ENCODE measurements at places on chromosomes 7 and 10.

GRCh38 chr10:21314906-21315644, 210.4 kb downstream of the SKIDA1 start:
- DNase-seq, result no peak

DNA sequence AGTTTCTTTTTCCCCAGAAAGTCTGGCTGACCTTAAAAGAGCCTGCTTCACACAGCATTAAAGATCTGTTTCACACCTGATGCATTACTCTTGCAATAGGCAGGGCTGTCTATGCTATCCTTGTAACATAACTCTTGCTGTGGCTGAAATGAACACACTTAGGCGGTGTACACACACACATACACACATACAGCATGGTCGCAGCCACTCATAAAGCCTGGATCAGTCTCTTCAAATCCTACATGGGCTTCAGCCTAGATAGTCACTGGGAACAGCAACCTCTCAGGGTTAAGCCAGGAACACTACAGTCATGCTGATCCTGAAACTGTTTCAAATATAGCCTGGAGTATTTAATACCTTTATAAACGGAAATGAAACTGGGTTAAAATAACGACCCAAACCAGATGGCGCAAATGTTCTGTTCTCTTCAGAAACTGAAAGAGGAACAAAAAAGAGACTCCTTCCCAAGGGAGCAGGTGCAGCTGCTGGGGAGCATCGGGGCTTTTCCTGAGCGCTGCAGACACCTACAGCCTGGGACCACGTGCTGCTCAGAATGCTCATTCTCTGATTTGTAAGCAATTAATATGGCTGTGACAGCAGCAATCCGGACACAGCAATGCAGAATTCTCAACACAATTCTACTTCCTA, 61.0 kb upstream of the SFMBT2 start:
- DNase-seq, result no peak

- no peak for DNase-seq
These were observed 10.7 kb downstream of the APBB1IP start for GRCh38 chr10:26448706-26449435.

DNA sequence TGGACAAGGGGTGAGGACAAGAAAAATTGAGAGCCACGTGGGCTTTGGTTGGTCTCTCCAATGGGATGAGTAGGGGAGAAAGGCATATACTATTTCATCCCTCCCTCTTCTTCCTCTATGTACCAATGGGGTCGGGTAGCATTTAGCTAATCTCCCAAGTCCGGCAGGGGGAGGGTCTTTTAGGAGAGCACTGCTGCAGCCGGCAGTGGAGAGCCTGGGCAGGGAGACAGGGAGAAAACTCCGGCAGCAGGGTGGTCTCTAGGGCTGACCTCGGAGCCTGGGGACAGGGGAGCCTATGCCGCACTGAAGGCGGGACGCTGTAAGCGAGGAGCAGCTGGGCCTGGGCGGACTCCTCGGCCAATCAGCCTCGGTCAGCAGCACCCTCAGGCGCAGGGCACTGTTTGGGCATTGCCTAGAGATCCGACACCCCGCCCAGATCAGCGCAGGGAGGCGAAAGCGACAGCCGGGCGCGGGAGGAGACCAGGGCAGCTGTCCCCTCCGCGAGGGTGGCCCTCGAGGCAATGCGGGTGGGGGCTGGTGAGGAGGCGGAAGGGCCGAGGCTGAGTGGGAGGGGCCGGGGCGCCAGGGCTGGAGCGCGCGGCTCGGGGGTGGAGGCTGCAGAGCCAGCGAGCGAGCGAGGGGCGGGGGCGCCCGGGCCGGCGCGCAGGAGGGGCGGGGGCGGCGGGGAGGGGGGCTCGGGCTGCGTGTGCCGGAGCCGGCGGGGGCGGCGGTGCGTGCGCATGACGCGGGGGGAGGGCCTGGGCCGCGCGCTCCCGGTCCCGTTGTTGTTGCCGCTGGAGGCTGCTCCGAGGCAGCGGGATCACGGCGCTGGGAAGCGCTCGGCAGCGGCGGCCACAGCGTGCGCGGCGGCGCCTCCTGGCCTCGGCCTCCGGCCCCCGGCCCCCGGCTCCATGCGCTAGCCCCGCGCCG, at the start of gene AGAP3:
Gene AGAP3 (plus strand): TSS at position 785 of the 930 bp plus-strand sequence. CDS start 267 bp downstream, outside the sequence.
- DNase-seq, result peak; percentile 49

DNA sequence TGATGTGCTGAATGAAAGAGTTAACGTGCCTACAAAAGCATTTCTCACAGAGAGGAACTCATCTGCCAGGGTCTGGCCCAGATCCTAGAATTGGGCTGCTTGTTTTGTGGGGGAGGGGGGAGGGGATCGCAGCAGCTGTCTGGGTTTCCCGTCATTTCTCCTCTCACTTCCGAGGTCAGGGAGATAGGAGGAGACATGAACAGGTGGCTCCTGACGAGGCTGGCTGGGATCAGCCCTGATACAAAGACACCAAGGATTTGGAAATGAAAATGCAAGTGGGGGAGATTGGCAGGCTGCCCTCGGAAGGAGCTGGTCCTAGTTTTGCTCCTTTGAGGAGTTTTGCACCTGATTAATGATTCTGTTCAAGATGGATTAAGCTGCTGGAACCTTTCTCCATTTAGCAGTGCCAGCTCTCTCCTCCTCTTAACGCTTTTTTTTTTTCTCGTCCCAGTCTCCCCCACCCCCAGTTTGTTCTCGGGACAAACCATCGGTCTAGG, 86.8 kb upstream of the KMT2C start:
- DNase-seq, result no peak

DNA sequence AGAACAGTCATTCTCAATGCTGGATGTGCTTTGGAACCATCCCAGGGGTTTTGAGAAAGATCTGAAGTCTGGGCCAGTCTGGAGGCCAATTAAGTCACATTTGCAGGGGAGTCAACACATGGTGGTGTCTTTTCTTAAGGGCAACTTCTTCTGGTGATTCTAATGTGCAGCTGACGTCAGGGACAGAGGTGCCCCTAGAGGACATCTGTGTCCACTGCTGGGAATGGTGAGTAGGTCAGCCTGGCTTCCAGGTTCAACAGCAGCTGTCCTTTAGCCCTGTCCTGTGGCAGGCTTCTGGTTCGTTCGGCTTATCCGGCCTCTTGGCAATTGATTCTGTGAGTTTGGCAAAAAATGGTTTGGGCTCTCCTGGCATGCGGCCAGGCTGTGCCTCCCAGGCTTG, 269.7 kb upstream of the HABP2 start:
- no peak for DNase-seq

- DNase-seq, result no peak
These were observed 74.8 kb downstream of the MDH2 start for GRCh38 chr7:76122516-76123239.

DNA sequence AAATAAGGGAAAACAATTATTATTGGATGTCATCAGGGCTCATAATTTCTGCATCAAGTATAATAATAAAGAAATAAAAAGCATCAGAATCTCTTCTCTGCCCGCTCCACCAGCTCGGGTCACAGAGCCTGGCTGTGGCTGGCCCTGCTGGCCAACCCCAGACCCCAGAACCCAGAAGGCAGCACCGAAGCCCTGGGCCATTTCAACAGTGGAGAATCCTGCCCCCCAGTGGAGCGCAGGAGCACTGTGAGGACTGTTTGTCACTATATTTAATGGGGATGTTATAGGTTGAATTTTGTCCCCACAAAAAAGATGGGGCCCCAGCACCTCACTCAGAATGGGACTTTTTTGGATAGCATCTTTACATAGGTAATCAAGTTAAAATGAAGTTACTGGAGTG, 27.3 kb downstream of the DENND11 start:
- no peak for DNase-seq

DNA sequence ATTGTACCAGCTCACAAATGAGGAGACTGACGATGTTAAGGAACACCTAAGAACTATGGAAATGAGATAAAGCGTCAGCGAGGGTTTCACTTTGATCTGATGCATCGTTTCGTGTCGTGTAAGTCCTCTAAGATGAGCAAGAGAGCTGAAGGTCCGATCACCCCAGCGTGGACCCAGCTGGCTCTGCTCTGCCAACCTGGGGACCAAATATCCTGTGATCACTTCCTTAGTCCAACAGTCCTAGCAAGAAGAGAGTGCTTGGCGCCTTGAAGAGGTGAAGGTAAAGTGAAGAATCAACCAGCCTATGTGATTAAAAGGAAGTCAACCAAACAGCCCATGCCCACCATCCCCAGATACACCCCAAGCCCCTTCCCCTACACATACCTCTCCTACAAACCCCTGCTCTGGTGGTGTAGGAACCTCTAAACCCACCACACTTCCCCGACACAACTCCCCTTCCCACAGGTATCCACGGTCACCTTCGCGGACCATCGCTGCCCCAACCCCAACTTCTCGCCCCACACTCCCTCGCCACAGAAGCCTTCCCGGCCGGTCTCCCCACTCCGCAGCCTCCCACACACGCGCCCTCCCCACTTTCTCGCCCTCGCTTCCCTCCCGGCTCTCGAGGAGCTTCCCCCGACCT, 722 bp downstream of the UPF2 start:
- DNase-seq, result no peak

GRCh38 chr7:132759482-132760243, 183.4 kb upstream of the PLXNA4 start:
- no peak for DNase-seq

DNA sequence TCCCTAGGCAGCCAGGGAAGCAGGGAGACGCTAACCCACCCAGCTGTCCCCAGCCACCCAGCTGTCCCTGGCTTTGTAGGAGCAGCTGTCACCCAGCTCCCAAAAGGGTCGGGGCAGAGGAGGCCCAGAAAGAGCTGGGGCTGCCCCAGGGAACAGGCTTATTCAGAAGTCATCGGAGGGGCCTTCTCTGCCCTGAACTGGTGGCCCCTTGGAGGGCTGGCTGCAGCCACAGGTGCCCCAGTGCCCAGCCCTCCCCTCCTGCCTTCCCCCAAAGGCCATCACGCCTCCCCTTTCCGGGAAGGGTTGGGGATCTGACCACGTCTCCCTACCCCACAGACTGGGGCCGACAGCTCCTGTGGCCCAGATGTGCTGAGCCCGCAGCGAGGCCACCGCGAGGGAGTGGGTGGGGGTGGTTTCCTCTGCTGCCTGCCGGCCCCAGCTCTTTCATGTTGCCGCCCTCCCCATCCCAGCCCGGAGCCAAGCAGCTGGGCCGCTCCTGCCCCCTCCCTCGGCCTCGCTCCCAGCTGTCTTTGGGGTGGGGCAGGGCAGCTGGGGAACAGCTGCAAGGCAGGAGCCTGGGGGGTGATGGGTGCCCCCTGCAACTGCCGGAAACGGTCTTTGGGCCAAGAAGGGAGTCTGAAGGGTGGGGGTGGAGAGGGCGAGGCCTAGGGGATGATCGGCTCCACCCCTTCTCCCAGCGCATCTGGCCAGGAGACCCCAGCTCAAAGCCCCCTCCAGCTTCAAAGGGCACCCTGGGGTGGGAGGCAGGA, 16.8 kb downstream of the TRIM8 start:
- no peak for DNase-seq

- DNase-seq, result no peak
These were observed 27.6 kb downstream of the AMZ1 start for GRCh38 chr7:2715341-2716231.

- DNase-seq, result no peak
These were observed 250.8 kb upstream of the HABP2 start for GRCh38 chr10:113302062-113302461.

All from cerebellar nuclear complex (tissue), 1 donor.